Progenitor cell of endocrine pancreas (in vitro differentiated cells): ENCODE measurements at places on chromosomes 4 and X.

- DNase-seq, result no peak
These were observed 31.5 kb downstream of the TEC start for GRCh38 chr4:48237996-48238645.

DNA sequence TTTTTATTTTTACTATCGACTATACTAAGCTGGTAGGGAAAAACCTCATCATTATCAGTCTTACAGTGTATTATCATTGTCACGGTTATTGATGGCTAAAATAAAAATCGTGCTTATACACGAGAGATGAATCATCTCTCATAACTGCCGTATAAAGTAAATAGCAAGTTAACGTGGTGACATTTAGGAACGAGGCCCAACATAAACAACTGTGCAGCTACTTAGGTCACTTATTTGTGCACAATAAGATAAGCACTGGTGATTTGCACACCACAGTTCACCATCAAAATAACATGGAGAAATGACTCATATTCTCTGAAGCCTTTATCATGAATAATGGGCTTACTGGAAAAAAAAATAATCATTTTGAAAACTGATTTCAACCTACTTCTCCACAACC, 482.0 kb upstream of the TENM3 start:
- DNase-seq, result no peak

DNA sequence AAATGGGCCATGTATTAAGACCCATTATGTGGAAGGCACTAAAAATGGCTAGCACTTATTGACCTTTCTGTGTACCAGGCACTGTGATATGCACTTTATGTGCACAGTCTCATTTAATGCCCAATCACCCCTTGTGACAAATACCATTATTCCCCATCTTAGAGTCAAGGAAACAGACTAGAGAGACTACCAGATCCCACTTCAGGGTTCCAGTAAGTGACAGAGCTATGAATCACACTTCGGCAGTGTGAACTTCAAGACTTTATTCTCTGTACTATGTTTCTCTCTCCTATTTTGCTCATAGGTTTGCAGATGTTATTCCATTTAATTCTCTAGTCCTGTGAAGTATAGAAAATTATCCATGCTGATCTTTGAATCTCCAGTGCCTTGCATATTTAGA, 107.0 kb downstream of the NFKB1 start:
- no peak for DNase-seq

DNA sequence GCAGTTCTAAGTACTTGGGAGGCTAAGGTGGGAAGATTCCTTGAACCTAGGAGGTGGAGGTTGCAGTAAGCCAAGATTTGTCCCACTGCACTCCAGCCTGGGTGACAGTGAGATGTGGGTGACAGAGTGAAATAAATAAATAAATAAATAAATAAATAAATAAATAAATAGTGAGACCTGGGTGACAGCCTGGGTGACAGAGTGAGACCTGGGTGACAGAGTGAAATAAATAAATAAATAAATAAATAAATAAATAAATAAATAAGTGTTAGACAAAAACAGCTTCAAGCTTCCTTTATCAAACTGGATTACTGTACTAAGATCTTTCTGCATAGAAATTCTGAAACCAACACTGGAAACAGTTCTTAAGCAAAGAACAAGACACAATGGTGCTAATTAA, 71.8 kb upstream of the BMP2K start:
- DNase-seq, result no peak

DNA sequence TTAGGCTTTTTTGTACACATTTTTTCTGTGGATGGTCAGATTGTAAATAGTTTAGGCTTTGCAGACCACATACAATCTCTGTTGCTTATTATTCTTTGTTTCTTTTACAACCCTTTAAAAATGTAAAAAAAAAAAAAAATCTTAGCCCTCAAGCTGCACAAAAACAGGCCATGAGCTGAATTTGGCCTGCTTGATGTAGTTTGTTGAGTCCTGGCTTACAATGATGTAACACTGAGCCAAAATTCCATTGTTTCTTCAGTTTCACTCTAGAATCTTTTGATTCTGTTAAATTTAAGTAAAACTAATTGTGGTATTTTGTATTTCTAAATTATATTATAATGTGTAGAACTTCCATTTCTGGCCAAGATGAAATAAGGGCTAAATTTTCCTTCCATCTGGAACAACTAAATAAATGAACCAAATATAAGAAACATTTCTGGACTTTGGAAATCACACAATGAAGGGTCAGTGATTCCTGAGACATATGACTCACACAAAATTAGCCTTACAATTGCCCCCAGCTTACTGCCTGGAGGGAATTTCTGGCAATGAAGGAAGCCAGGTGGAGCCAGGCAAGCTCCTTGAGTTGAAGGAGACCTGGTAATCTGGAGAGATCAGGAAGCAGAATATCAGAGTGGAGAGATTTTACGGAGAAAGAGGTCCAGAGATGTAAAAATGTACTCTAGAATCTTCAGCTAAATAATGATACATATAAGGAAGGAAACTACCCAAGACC, 29.8 kb downstream of the IQCM start:
- no peak for DNase-seq
